NCI-H2029 (cell line): ENCODE measurements at places on chromosomes 11 and 22.

- DNase-seq = no peak
Observed at GRCh38 chr22:19691007-19691720, 23.1 kb upstream of the SEPTIN5 start.

DNA sequence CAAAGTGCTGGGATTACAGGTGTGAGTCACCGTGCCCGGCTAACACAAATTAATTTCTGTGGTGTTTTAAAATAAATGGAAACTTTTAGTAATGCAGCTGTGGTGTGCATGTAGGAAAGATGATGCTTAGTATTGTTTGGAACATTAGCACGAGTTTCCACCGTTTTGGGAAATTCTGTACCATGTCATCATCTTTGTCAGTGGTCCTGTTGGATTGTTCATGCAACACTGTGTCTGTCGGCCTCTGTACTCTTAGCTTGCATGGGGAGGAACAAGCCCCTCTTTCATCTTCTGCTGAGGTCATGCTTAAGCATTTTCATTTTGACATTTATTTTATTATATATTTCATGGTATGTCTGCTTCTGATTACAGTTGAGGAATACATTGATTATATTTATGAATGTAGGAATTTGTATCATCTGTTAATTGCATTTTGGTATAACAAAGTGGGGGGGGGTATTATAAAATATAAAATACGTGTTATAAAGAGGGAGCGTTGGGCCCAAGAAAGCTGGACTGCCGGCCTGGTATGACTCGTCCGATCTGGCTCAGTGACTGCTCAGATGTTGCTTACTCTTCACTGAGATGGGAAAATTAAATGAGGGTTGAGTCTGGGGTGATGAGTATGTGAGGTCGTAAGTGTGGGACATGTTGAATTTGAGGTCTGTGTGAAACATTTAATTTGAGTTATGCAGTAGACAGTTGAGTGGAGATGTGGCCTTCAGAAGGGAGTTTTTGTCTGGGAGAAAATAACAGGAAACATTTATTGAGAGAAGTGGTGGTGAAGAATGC lies 28.7 kb downstream of the CECR2 start:
- no peak for DNase-seq

- no peak for DNase-seq
Observed at GRCh38 chr11:47241841-47242301, 6.7 kb downstream of the ACP2 start.

DNA sequence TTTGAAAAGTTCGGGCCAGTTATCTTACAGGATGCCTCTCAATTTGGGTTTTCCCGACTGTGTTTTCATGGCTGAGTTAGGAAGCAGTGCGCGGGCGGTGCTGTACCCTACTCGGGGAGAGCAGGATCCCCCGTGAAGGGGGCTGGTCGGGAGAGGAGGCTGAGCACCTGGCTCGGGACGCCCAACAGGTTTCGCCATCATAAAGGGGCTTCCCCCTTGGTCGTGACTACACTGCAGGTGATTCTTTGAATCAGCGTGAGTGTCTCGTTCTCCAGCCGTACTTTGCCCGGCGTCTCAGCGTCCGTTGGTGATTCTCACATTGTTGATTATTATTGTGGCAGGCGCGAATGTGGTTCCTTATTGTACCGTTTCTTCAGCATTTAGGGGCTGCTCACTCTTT lies 46.6 kb downstream of the ST14 start:
- no peak for DNase-seq

- DNase-seq = no peak
Observed at GRCh38 chr11:115896084-115896483, 391.9 kb upstream of the CADM1 start.

GRCh38 chr11:119376197-119376847 lies 5.2 kb downstream of the USP2 start:
- no peak for DNase-seq

DNA sequence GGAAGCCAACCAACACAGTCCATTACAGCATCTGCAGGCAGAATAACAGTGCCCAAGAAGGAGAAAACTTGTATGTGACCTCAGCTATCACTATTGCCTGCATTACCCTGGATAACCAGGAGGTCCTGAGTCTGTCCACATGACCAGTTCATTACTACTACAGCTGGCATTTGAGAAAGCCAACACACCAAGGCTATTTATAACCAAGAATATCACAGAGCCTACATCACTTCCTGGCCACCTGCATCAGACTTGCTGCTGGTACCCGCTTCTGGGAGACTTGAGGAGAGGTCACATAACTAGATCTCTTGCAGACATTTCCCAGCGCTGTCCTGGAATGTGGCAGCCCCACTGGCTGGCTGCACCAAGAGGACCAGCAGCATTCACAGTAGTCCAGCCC lies 11.1 kb upstream of the OR56B4 start:
- no peak for DNase-seq
